CD4-positive, alpha-beta T cell (primary cell): ENCODE measurements at places on chromosomes 3 and 15.
A peak's percentile ranks its signal among the peaks of the same experiment; 100 is the strongest.

DNA sequence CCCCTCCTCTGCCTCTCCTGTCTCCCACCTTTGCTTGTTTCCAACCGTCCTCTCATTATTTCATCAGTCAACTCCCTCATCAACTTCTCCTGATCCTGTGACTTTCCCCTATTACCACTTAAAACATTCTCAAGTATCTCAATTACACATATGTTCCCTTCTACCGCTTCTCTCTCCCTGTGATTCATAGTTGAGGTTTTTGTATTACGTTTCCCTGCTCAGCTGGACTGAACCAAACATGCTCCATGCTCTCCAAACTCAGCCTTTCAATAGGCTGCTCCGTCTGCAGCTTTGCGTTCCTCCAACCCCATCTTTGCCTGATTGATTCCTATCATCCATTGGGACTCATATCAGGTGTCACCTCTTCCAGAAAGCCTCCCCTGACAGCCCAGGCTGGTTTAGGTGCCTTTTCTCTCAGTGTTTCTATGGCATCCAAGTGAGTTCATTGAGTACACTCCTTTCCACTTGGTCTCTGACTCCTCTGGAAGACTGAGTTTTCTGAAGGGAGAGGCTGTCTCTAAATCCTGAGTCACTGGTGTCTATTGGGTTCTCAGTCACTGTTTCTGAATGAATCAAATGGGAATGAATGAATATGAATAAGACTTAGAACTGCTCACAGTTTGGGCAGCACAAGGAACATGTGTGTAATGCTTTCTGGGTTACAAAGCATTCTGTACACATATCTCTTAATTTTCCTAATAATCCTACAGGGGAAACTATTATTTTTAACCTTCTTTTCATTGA lies 56.4 kb downstream of the PLD1 start:
- DNase-seq = no peak

- DNase-seq = peak; percentile 73
These were observed 163.4 kb downstream of the KLF13 start for GRCh38 chr15:31489801-31490646.

DNA sequence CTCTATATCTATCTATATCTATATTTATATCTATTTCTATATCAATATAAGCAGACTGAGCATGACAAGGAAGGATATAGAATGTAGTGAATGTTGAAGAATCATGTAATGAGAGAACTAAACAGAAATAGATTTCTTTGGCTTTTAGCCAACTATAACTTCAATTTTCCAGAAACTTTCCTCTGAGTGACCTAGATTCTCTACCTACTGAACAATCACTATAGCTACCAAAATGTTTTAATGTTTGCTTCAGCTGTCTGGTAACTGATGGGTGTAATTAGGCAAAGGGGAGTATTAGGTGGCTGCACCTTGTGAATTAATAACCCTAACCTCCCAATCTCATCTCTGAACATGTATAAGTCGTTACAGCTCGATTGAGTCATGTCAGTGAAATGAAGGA lies 76.4 kb upstream of the ROBO1 start:
- DNase-seq = no peak

GRCh38 chr3:141881702-141882101 lies 5.3 kb downstream of the ATP1B3 start:
- no peak for DNase-seq

DNA sequence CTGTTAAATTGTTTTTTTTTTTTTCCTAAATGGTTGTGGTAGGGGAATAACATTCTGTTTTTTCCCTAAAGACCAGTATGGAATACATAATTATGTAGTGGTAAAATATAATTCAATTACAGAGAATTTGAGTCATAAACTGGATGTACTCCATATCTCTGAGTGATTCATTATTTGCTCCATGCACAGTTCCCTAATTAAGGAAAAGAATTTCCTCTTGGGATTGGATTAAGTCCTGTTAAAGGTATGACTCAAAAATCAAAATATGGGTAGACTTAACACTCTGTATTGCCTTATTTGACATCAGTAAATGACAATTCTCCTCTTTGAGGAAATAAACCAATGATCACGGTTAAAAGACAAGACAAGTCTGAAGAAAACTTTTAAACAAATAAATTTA lies 78.0 kb upstream of the KCNH8 start:
- DNase-seq = no peak

- DNase-seq = peak; percentile 62
These were observed 437 bp downstream of the KLF13 start for GRCh38 chr15:31326875-31327668.

DNA sequence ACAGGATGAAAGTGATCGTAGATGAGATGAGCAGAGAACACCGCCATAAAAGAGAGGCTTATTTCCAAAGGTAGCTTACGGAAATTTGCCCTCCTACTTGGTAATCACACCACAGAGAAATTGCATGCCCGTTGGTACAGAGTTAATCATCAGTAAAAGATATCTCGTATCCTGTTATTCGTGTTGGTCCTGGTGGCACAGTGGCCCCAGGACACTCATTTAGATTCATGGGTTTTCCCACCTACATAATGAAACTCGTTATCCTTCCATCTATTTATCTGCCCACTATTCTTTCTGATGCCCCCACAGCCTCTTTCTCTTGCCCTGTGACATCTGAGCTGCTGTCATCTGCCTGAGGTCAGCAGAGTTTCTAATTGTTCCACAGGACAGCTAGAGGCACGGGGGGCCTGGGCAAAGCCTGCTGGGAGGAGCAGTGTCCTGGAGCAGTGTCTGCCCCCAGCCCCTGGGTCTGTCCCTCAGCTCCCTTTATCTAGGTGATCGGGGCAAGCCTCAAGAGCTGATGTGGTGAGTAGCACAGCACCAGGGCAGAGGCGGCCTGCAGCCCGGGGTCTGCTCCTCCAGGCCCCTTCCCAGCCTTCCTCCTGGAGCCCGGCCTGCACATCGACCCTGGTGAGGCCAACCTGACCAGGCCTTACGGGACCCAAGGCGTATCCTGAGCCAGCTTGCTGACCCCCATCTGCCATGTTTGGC lies 42.2 kb downstream of the PXYLP1 start:
- no peak for DNase-seq

DNA sequence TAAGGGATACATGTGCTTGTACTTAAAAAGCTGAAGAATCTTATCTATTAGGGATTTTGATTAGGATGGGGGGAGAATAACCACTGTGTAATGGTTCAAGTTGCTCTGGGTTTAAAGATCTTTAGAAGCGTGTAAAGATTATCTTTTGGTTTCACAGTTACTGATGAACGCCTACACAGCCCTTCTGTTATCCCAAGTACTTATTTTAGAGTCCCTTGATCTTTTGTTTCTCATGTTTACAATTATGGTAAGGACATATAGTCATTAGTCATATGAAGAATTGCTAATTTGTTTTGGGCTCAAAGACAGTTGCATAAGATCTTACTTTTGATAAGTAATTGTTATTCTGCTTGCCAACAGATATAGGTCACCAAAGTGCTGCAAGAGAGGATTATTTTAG lies 160.1 kb downstream of the PLCL2 start:
- DNase-seq = no peak

DNA sequence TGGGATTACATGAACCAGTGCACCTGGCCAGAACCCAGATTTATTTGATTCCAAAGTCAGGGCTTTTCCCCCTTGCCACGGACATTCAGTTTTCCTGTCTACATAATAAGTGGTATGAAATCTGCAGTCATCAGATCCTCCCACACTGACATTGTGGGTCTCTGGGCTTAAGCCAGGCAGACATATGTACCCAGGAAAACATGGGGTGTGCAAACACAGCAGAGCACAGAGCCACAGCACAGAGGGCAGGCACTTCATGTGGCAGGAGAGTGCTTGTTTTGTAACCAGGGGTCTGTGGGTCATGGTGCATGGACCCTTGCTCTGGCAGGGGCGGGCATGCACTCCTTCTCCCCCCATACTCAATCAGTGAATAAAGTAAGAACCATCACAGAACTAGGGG lies 6.1 kb upstream of the ABTB1 start:
- DNase-seq = no peak

DNA sequence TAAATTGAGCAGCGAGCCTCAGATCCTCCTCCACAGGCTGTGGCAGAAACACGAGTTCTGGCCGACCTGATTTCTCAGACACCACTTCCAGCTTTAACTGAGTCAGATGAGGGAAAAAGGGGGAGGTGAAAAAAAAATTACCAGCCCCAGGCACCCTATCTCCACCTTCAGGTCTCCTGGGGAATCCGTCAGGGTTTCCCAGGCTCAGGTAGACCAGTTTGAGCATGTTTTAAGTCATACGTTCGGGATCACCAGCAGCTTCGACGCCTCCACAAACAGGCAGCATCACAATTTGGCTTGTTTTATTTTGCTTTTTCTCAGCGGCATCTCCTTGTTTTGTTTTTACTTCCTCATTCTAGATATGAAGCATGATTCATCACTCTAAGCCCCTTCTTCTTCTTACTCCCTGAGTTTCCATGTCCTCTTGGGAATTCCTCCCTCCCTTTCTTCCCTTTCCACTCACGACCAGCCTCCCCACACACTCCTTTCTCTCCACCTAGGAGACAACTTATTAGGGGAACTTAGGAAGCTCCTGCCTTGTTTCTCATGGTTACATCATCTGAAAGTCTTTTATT lies 190.1 kb downstream of the ZNF621 start:
- no peak for DNase-seq

DNA sequence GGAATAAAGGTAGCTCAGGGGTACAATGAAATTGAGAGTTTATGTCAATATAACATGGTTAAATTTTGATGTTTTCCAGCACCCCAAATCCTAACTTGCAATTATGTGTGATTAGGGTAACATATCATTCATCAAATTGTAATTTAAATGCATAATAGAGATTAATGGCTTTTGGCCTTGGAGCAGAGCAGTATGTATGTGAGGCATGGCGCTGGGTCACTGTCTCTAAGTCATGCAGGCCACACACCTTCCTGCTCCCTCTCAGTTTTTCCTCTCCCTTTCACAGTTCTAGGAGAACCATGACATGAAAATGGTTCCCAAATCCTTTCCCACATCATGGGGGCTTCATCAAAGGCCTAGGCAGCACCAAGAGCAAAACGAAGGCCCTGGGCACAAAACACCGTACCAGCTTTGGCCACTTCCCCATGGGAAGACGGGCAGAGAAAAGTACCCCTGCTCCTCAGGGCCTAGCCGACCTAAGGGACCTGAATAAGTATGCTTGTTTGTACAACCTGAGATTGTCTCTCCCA lies 3.9 kb upstream of the SRP14 start:
- DNase-seq = no peak

DNA sequence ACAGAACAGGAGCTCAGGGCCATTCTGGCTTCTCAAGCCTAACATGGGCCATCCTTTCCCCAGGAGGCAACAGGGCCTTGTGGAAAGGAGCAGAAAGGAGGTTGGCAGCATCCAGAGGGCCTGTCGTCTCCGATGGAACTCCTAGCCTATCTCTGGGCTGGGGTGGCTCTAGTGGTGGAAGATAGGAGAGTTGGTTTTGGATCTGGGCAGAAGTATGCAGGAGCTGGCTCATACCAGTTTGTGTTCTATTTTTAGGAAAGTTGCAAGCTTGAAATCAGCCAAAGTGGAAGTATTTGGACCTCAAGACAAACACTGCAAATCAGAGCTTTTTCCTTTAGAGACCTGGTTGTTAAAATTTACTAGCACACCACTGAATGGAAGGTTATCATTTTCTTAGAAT lies 35.4 kb upstream of the XCR1 start:
- DNase-seq = no peak

DNA sequence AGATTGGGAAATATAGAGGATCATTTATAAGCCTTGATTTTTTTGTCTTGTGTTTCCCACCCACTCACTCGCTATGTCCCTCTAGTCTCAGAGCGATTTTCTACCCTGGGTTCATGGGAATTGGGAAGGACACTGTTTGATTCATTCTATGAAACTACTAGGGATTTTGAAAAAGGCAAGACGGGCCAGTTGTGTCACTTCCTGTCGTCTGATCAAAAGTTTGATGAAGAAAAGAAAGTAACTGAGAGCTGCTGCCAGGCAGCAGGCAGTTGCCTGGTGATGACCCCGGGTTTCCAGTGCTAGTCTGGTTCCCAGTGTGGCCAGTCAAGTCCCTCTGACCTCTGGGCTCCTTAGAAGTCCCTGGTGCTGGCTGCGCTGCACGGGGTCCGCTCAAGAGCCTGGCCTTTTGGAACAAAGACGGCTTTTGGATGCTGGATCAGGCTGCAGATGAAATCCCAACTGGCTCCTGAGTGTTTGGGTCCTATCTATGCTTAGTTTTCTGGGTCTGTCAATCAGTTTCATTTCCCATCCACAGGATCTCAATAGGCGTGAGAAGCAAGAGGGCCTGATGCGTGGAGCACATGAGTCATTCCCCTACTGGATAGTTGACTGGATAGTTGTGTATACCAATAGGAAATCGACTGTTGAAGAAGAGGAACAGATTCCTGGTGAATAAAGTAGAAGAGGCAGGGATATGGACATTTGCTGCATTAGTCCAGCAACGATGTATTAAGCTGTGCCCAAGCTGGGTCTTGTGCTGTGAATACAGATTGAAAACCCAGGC lies 89.7 kb downstream of the EEFSEC start:
- DNase-seq = no peak
